HepG2 (cell line): ENCODE measurements at places on chromosomes 5 and 9. TPM values are rescaled to one million over a fixed set of nuclear protein-coding genes. Genes with fewer than 3 reads are reported as not detected.

DNA sequence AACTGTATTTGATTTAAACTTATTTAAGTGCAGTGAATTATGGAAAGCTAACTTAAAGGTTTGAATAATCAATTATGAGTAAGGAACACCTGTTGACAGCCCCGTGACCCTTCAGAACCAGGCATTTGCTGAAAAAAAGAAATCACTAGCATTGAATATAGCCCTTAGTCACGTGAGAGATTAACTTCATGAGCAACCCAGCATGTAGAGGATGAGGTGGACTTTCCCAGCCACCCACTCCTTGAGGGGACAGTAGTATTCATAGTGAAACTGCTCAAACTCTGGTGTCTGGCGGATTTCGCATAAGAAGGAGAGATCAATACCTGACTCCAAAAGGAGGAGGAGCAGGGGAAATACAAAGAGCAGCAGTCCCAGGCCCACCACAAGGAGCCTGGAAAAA, 184.8 kb upstream of the RASEF start:
- no peak for DNase-seq

DNA sequence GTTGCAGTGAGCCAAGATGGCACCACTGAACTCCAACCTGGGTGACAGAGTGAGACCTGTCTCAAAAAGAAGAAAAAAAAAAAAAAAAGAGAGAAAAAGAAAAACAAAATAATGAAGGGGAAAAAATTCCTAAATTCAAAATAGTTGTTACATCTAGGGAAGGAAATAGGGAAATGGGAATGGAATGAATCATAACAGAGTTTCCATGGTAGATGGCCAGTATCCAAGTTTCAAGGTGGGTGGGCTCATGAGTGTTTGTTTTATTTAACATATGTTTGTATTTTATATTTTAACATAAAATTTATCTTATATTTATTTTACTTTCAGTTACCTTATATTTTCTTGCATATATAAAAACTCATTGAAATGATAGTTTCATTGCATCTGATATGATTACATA, 215.6 kb downstream of the ARHGEF28 start:
- no peak for DNase-seq

DNA sequence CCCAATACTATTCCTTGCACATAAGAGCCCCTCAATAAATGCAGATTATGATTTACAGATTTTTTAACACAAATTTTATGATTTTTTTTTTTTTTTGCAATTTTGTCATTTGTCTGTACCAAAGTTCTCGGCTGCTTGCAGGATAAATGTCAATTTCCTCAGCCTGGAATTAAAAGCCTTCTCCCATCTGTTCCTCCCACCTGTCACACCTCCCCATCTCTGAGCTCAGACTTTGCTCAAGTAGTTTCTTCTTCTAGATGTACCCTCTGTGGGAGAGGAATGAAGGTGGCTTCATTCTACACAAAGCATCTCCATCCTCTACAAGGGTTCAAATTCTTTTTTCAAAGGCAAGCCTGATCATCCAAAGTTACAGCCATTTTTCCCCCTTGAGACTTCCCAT, 153.7 kb upstream of the GRAMD2B start:
- no peak for DNase-seq

- no peak for DNase-seq
Observed at GRCh38 chr5:32645246-32645645, 59.9 kb downstream of the SUB1 start.

- DNase-seq, result no peak
Observed at GRCh38 chr9:22055090-22055489, 46.0 kb upstream of the CDKN2B start.

DNA sequence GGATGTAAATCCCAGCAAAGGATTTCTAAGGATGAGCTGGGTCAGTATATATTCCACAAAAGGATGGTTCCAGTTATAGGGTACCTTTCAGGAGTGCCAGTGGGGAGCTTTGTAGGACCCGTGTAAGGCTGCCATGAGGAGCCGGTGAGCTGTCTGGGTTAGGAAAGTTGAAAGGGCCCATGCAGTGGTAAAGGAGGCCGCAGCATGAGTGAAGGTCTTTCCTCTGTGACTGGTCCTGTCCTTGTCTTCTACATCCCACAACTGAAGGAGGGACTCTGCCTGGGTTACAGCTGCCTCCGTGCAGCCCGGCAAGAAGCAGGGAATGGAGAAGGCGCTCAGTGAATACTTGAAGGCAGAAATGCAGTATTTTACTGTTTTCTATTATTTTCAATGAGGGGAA, 58.9 kb downstream of the HSPA4 start:
- DNase-seq, result no peak

GRCh38 chr9:27282269-27282668, 14.7 kb downstream of the EQTN start:
- no peak for DNase-seq

DNA sequence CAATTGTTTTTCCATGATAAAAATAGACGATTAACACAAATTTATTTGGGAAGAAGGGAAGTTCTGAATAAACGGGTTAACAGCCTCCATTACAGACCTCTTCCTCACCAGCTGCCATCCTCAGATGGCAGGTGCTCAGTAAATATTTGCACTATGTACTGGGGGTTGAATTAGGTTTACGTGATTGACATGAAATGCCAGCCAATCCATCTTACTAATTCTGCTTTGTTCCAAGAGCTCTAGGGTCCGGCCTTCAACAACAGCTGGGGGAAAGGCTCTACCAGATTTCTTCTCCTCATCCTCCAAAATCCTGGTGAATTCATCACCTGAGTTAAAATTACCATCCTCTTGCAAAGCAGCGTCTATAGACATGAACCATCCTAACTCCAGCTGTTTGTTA, 104.6 kb downstream of the MTX3 start:
- DNase-seq, result no peak

GRCh38 chr5:142842994-142843905, 73.1 kb downstream of the ARHGAP26 start:
- DNase-seq, result no peak

DNA sequence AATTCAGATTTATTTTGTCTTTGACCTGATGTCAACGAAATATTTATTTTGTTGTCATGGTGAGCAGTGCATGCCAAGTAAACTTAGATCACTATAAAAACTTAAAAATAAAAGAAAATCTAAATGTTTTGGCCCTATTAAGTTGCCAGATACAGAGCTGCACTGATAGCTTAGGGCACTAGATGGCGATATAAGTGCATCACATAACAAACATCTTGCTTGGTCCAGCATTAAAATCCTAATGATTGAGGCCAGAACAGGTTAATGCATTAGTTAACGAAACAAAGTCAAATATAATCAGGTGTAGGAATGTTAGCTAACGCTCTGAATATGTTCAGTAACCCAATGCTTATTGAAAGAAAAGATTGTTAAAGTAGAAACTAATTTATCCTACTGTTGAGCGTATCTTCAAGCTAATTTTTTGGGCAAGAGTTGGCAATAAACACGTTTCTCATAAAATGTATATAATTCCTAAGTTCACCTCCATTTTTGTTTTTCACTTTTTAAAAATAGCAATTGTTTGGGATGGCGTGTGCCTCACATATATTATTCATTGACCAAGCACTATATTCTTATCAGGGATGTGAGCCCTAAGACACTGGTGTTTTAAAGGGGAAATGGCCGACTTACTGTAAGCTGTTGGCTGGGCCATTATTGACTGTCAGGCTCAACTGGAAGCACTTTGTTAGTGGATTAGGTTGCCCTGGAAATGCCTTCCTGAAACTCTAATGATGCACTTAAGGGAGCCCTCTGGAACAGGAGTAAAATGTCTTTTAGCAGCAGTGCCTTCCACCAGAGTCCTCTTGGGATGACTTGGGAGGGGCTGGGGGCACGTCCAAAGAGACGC, 33.3 kb downstream of the KCTD16 start:
- DNase-seq, result peak; percentile 42

GRCh38 chr9:119802133-119802532, 432.9 kb upstream of the BRINP1 start:
- no peak for DNase-seq

GRCh38 chr5:1823381-1824034, 22.3 kb downstream of the NDUFS6 start:
- no peak for DNase-seq

- no peak for DNase-seq
Observed at GRCh38 chr9:80552931-80553330, 981.2 kb downstream of the TLE4 start.

DNA sequence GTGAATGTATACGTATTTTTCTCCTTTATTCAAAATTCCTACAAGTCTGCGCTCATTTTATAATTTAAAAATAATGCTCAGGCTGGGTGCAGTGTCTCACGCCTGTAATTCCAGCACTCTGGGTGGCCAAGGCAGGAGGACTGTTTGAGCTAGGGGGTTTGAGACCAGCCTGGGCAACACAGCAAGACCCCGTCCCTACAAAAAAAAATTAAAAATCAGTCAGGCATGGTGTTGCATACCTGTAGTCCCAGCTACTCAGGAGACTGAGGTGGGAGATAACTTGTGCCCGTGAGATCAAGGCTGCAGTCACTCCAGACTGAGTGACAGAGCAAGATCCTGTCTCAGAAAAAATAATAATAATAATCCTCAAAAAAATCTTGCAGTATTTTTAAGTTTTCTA, 7.8 kb downstream of the UIMC1 start:
- no peak for DNase-seq

DNA sequence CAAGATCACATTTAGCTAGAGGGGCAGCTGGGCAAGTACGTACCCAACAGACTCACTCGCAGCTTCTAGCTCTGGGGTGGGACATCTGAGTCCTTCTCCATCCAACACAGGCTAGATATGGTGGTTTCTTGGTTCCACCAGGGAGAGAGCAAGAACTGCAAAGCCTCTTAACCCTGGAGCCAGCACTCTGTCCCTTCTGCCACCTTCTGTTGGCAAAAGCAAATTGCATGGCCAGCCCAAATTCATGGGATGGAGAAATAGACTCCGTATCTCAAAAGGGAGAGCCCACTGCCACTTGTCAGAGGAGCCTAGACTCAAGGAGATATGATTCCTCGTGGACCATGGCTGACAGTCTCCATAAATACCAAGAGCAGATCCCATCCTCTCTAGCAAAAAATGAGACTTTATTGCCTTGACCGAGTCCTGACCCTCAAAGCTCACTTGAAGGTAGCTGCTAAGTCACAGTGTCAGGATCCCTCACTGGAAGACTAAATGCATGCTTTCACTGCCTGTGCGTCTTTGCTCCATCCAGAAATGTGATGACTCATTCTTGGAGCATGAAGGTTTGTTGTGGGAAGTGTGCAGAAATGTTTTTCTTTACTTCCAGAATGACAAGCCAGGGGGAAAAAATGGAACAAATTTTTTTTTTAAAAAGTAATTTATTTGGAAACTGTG, 28.8 kb upstream of the ROR2 start:
- DNase-seq, result no peak

DNA sequence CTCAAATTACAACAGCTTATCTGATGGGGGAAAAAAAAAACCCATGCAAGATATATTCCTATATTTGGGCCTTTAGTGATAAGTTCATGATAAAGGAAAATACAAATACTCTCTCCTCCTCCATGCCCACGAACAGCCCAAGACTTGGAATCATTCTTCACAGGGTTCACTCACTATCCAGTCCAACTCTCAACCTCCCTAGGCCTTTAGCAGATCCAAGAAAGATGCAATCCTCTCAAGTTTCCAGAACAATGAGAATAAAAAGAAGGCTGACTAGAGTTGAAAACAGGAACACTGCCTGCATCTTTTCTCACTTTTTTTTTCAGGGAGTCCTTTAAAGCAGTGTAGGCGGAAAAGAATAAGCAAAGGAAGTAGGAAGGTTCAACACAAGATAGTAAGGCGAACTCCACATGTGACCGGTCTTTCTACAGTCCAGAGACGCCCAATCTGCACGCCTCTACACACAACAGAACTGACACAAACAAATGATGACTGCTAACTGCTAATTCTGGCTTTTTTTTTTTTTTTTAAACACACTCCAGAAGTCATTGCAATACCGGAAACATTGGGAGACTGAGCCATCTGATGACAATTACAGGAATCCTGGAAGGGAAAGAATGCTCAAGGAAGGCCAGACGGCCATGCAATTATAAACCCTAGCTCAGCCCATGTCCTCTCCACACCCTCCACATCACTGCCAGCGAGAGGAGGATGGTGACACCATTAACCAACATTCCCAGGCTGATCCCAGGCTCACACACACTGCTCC, 75.4 kb downstream of the BNC2 start:
- no peak for DNase-seq

- DNase-seq, result no peak
Observed at GRCh38 chr9:137606734-137607138, 1.2 kb downstream of the ARRDC1 start.

DNA sequence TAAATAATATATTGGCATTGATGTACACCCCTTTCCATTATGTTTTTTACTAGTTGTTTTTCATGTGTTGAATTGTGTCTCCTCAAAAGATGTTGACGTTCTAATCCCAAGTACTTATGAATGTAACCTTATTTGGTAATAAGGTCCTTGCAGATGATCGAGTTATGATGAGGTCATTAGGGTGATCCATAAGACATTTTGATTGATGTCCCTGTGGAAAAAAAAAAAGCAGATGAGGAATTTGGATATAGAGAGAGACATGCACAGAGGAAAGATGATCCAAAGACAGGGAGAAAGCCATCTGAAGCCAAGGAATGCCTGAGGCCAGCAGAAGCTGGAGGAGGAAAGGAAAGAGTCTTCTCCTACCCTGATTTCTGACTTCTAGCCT, 632.7 kb downstream of the TLR4 start:
- DNase-seq, result no peak

- DNase-seq, result peak; percentile 69
Observed at GRCh38 chr9:78035383-78035993, 3.9 kb upstream of the GNAQ start.

- DNase-seq, result no peak
Observed at GRCh38 chr9:13437866-13438265, 158.4 kb upstream of the MPDZ start.

DNA sequence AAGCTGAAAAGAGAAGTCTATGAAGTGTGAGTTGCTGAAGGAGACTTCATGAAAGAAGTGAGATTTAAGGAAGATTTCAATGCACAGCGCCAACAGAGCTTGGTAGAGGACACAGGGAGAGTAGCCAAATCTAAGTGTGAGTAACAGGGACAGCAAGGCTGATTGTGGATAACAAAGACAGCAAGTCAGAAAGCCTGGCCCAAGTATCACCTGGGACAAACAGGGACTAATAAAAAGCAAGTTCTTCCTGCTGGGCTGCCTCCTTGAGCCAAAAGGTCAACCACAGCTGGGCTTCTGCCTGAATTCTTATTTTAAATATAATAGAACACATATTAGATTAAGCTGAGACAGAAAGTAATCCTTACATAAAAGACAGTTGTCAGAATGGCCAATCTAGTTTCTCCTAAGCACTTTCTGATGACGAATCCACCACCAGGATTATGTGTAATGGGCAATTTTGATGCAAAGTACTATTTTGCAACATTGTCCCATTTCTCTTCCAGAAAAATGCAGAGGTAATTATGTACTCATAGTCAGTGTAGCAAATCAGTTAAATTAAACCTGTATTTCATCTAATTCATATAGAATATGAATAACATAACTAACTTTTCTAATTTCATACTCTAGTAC, 73.8 kb downstream of the MAPKAP1 start:
- DNase-seq, result no peak

The FAM81B gene
- not detected in 2 replicates for total RNA-seq

The LRRC19 gene
- total RNA-seq, result not detected in 2 replicates

The SLC46A2 gene
- total RNA-seq, result not detected in 2 replicates

The FOXI1 gene
- not detected in 2 replicates for total RNA-seq

The NTRK2 gene
- total RNA-seq, result not detected in 2 replicates

The CCNI2 gene
- total RNA-seq, result not detected in 2 replicates

The DRD1 gene
- not detected in 2 replicates for total RNA-seq

The ANKRD31 gene
- 0.08 and 0.09 TPM in 2 replicates for total RNA-seq

The ANKRD18B gene
- total RNA-seq, result 1.2 and 1.4 TPM in 2 replicates

The GPX3 gene
- total RNA-seq, result 31.9 and 33.8 TPM in 2 replicates
